ENCODE measurements at places on chromosomes 3 and 15.
A peak's percentile ranks its signal among the peaks of the same experiment; 100 is the strongest.

- peak; percentile 61 for DNase-seq
Observed at GRCh38 chr3:173932624-173933023, 535.1 kb downstream of the NLGN1 start.

- no peak for DNase-seq
Observed at GRCh38 chr15:85073556-85074194, 92.0 kb downstream of the PDE8A start.

GRCh38 chr3:133843634-133844033, 38.0 kb downstream of the SRPRB start:
- peak; percentile 63 for DNase-seq

GRCh38 chr3:31254483-31254882, 278.2 kb upstream of the STT3B start:
- no peak for DNase-seq

DNA sequence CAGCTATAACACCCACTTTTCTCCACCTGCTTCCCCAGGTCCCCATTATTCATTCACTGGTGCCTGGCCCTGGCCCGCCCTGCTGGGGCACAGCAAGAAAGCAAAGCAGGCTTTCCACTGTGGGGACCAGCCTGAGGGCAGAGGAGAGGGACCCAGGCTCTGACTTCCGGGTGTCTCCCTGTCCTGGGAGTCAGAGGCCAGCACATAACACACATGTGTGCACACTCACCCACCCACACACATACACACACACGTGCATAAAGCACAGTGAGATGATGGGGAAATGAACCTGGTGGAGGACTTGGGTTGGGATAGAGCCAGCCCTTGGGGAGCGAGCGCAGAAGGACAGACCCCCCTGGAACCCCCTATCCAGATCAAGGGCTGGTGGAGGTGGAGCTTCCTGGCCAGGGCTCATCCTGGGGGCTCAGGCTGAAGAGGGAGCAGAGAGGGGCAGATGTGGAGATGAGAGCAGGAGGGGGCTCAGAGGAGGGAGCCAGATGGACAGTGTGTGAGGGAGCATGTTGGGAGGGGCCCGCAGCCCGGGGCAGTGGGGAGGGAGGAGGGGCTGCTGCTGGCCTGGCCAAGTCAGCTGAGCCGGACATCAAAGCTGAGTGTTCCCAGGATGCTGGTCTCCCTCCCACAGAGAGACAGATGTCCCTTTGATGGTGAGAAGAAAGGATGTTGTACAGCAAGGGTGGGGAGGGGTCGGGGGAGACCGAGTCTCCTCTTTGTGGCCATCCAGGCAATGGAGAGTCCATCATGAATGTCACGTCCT, 78.2 kb downstream of the LINGO1 start:
- DNase-seq, result no peak

GRCh38 chr15:71141572-71141971, 26.3 kb downstream of the THSD4 start:
- no peak for DNase-seq

- DNase-seq, result peak; percentile 45
Observed at GRCh38 chr3:12954891-12955650, 113.7 kb upstream of the RPL32 start.

- DNase-seq, result no peak
Observed at GRCh38 chr15:39706206-39706605, 76.4 kb downstream of the FSIP1 start.

DNA sequence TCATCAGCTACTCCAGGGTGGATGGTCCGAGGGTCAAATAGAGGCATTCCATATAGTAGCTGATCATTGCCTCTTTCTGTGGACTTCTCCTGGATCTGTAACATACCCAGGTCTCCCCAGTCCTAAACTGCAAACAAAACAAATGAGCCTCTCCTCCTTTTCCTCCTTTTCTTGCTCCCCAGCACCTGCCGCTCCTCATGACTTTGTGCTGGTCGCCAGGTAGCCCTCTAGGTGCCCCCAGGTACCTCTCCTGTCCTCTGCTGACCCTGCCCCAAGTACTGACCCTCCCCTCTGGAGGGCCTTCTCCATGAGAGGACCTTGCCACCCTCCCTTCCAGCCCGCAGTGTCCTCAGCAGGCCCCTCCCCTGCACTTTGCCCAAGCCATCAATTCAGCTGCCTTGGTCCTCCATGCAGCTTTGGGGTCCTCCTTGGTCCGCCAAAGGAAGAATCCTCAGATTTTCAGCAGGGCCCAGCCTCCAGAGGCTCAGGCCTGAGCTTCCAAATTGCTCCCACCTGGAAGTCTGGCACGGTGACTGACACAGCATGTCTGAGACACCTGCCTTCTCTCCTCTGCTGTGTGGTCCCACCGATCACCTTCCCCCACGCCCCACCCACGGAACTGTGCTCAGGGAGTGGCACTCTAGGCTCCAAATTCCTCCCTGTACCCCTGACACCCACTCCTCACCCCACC, 111.0 kb downstream of the LRRK1 start:
- no peak for DNase-seq

DNA sequence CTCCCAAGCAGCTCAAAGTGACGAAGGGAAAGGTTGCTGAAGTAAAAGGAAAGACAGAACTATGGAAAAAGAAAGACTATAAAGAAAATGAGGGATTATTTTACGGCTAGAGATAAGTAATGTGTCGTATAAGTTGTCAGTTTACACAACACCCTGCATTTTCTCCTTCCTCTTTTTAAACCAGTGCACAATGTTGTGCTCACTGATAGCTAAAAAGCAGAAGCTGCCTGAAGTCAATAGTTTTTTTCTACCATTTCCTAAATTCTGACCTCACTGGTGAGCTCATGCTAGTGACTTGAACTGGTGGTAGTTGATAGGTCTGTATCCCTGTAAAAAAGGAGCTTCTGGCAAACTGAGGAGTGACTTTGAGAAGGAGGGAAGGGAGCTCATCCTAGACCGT, 368.6 kb upstream of the GBE1 start:
- no peak for DNase-seq

- no peak for DNase-seq
Observed at GRCh38 chr3:146967783-146968182, 362.6 kb upstream of the PLSCR5 start.

- DNase-seq, result no peak
Observed at GRCh38 chr15:38793206-38793810, 228.7 kb upstream of the RASGRP1 start.

- peak; percentile 89 for DNase-seq
Observed at GRCh38 chr3:189914799-189915198, 205.9 kb downstream of the P3H2 start.

DNA sequence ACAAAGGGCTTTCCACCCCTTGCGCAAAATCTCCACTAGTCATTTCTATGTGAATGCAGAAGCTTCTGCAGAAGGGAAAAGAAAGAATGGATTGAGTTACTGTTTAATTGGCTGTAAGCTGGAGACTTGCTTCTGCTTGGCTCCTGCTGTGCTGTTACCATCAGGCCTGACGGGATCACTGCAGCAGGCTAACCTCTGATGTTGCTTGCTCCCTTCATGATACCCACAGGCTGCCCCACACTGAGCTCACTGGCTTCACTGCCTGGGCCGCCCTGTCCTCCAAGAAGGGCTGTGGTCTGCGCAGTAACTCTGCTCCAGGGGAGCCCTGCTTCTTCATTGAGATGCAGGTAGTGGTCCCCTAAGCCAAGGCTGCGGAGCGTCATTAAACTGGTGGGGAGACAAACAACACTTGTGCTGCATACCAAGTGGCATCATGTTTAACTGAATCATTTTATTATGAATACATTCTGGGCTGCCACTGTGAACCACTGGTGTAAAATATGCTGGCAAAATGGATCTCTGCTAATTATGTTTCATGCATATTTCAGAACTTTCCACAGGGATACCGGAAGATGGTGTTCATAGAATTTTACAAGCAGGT, 78.6 kb downstream of the WDR49 start:
- no peak for DNase-seq

GRCh38 chr3:147368151-147368550, 38.2 kb downstream of the ZIC4 start:
- no peak for DNase-seq

DNA sequence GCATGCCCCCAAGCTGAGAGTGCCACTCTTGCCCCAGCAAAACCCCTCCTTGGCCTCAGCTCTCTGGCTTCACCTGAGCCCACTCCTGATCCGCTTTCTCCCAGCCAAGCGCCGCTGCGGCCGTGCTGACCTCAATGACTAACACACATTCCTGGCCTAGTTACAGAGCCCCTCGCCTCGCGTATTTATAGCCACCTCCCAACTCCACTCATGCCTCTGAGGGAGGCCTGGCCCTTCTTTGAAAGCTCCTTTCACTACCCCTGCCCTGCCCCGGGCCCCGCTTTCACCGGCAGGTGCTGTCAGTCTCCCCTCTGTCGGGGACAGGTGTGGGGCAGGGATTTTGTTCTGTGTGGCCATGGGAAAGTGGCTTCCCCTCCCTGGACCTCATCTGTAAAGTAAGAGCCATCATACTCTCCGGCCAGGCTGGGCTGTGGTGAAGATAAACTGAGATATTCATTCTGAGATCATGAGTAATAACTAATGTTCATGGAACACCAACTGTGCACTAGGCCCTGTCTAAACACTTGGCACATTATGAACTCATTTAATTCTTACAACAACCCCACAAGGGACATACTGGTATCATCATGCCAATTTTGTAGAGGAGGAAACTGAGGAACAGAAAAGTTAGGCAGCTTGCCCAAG, 13.2 kb upstream of the ATP2B2 start:
- DNase-seq, result peak; percentile 17
